ENCODE measurements at places on chromosomes 11 and 22. TPM values are rescaled to one million over a fixed set of nuclear protein-coding genes. Genes with fewer than 3 reads are reported as not detected.

The OR2D2 gene
- 4.8 TPM for total RNA-seq

The CARD18 gene
- total RNA-seq: not detected

The EXPH5 gene
- 8.8 TPM for total RNA-seq

The KCNQ1OT1 gene
- 12.0 TPM for total RNA-seq

The FADS2 gene
- total RNA-seq: 88.6 TPM

The CD3E gene
- not detected for total RNA-seq

The HBG1 gene
- total RNA-seq: 510 TPM

The PDGFB gene
- 6.9 TPM for total RNA-seq

The RFPL3 gene
- not detected for total RNA-seq

The ASCL2 gene
- 1.7 TPM for total RNA-seq

The HTR3A gene
- total RNA-seq: not detected

The DDTL gene
- total RNA-seq: 3.8 TPM

The CRKL gene
- total RNA-seq: 64.1 TPM

The ROM1 gene
- total RNA-seq: 0.64 TPM

The FOLR1 gene
- total RNA-seq: 0.82 TPM

The CPT1B gene
- 9.2 TPM for total RNA-seq

The SCUBE2 gene
- 26.9 TPM for total RNA-seq

The KIF18A gene
- 15.0 TPM for total RNA-seq

The PGA5 gene
- total RNA-seq: not detected

All from cerebellum (tissue), 4 donors.